ENCODE measurements at places on chromosomes 2 and 18. TPM values are rescaled to one million over a fixed set of nuclear protein-coding genes. Genes with fewer than 3 reads are reported as not detected.

SLC5A6 gene
- total RNA-seq, result 100 TPM

VAMP8 gene
- 50.8 TPM for total RNA-seq

OTX1 gene
- 0.59 TPM for total RNA-seq

TBR1 gene
- under 0.01 TPM for total RNA-seq

ANKRD53 gene
- total RNA-seq, result 0.50 TPM

SERPINB2 gene
- total RNA-seq, result not detected

KATNAL2 gene
- total RNA-seq, result 0.42 TPM

Measured in liver (tissue), 10 donors.